H4 (cell line): ENCODE measurements at places on chromosomes 3 and 15. TPM values are rescaled to one million over a fixed set of nuclear protein-coding genes. Genes with fewer than 3 reads are reported as not detected.

Gene ST8SIA2
- 0.04 and 1.6 TPM in 2 replicates for total RNA-seq

Gene ADGRG7
- total RNA-seq = not detected in 2 replicates

Gene CAV3
- total RNA-seq = not detected in 2 replicates

Gene CCDC80
- 31.7 and 61.0 TPM in 2 replicates for total RNA-seq

Gene PLA2G4D
- total RNA-seq = not detected in 2 replicates

Gene UNC13C
- not detected in 2 replicates for total RNA-seq

Gene TLR9
- not detected in 2 replicates for total RNA-seq

GRCh38 chr15:74621936-74622335 is 6.3 kb downstream of the CLK3 start:
- DNase-seq = no peak

GRCh38 chr15:25055356-25056068 is 100.7 kb downstream of the SNRPN start:
- no peak for DNase-seq

- peak; percentile 63 for DNase-seq
Measured at GRCh38 chr15:32683906-32684584, 33.8 kb upstream of the GREM1 start.

DNA sequence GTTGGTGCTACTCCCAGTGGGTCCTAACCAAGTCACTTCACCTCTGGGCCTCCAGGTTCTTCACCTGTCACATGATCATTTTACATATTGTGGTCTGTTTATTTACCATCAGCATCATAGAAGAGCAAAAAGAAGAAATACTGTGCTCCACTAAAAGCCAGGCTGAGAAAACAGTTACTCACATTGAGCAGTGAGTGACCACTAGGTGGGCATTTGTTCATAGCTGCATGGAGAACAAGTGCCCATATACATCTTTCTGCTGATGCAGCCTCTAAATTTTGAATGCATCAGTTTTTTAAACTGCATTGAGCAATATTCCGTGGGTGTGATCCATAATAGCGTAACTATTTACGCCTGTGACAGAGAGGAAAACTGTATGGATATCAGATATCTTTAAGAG is 76.2 kb downstream of the DCUN1D1 start:
- no peak for DNase-seq

DNA sequence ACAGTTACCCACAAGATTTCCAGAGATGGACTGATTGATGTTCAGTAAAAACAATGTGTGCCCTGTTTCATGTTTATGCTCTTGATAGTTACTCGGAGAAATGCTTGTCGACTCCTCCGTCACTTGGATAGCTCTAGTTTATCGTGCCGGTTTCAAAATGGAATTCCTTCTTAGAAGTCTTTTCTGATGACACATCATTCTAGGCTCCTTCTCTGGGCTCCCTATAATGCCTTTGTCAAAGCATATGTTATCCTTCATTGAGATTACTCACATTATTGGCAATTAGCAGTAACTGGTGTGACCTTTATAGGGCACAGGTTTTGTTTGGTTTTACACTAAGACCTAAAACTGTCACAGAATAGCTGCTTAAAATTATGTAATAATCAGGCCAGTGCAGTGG is 201.8 kb downstream of the CNTN6 start:
- no peak for DNase-seq

GRCh38 chr3:123089611-123090331 is 22.9 kb downstream of the PDIA5 start:
- DNase-seq = no peak

DNA sequence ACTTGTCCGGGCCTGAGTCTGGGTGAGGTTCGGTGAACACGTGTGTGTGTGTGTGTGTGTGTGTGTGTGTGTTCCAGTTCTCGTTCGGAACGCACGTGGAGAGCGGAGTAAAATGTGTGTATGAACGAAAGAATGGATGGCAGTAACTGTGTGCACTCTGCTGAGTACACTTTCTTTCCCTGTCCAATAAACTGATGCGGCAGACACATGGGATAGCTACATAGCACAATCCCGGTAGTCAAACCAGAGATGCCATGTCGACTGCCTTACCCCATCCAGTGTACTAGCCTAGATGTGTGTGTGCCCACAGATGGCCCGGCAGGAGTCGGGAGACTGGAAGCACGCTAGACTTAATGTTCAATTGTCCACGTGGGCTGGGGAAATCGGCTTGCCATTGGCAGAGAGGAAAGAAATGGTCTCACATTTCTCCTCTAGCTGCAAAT is 507 bp upstream of the GOLIM4 start:
- peak; percentile 95 for DNase-seq
